Nucleus accumbens (tissue), 56 donors: ENCODE measurements at places on chromosomes 11 and 22.
A peak's percentile ranks its signal among the peaks of the same experiment; 100 is the strongest.

- no peak for DNase-seq
These were observed 18.6 kb downstream of the ARHGAP1 start for GRCh38 chr11:46681814-46682213.

- no peak for DNase-seq
These were observed 7.4 kb upstream of the PELI3 start for GRCh38 chr11:66459138-66459778.

DNA sequence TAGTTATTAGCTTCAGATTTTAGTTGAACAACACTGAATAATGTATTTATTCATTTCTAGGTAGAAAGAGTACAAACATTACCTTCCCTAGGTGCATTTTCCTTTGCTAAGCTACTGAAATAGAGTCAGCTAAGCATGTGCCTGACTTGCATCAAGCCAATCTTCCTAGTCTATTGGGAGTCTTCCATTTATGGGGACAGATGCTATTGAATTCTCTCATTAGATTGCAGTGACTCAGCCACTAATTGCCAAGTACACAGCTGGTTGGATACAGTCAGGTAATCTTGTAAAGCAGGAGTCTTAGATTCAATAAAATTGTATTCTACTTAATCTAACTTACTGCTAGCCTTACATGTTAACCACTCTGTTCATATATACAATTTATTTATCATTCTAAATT lies 55.2 kb upstream of the RPS13 start:
- DNase-seq, result no peak

DNA sequence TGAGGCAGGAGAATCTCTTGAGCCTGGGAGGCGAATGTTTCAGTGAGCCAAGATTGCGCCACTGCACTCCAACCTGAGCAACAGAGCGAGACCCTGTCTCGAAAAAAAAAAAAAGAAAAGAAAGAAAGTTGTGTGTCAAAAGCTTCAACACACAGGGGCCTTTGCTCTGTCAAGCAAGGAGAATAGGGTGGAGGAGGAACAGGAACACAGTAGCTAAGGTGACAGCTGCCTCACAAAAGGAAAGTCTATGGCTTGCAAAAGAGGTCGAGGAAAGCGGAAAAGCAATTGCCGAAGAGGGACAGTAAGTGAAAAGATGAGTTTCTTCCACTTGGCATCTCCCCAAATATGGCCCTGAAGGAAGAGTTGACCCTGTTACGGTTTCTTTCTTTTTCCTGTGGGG lies 26.5 kb upstream of the TMA7B start:
- no peak for DNase-seq

DNA sequence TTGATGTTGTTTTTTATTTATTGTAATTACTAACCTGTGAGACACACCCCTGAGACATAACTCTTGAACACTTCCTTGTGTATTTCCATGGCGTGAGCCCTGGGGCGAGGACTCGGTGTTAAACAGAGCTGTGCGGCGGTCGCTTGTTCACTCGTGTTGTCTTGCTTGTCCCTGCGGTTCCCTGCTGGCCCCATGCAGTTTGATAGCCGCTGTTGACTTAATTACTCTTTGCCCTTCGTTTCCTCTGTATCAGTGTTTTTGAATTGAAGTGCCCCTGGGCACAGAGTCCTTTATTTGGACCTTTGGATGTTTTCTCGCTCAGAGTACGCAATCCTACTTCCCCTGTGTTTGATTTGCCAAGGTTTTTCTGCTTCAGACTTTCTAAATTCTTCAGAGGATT lies 52.7 kb downstream of the TBC1D22A start:
- DNase-seq, result no peak

- no peak for DNase-seq
These were observed 5.1 kb upstream of the DCHS1 start for GRCh38 chr11:6660712-6661111.

DNA sequence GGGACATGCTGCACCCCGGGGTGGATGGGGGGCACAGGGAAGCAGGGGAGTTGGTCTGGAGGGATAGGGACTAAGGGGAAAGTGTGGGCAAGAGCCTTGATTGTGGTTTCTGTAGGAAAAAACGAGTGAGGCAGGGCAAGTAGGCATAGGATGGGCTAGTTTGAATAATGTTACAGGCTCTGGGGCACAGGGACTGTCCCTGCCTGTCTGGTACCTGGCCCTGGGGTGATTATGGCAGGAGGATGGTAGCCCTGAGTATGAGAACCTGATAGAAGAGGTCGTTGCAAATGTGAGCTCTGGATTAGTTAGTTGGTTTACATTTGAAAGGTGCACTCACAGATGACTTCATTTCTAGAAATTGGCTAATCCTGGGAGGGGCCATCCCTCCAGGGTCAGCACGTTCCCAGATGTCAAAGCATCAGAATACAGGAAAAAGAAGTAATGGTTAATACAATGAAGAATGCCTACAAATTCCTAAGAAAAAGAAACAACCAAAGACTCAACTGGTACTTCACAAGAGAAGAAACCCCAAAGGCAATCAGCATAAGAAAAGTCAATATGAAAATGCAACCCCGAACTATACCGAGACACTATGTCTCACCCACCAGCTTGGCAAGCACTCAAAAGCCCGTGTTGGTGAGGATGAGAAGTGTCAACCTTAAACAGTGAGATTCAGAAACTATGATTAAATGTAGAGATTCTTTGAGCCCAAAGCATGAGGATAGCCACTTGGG lies 11.3 kb upstream of the SMIM38 start:
- DNase-seq, result no peak

DNA sequence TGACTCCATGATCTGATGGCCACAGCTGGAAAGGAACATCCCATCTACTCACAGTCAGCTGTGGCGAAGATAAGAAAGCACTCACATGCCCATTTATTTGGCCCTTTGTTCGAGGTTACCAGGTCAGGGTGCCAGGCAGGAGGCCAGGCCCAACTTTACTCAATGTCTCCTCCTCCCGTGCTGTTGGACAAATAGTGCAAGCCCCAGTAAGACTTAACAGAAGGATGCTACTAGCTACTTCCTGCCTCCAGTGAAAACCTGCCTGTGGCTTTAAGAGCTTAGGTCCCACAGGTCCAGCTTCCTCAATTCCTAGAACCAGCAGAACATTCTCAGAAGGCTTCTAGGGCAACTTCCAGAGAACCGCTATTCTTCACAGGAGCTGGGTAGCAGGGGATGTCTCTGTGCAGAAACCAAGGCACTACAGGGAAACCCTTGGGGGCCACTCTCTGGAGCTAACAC lies 12.9 kb upstream of the CRY2 start:
- DNase-seq, result no peak

GRCh38 chr11:122215244-122215992 lies 99.4 kb upstream of the BLID start:
- peak; percentile 40 for DNase-seq

GRCh38 chr22:27480487-27480886 lies 321.1 kb downstream of the MN1 start:
- DNase-seq, result no peak

GRCh38 chr11:235997-236773 lies at the start of gene SIRT3:
TSS of gene SIRT3 (minus strand) at chr11:236342. CDS start at chr11:236328, 14 bp downstream.
- peak; percentile 65 for DNase-seq
